ENCODE measurements at places on chromosomes 7 and 10.

DNA sequence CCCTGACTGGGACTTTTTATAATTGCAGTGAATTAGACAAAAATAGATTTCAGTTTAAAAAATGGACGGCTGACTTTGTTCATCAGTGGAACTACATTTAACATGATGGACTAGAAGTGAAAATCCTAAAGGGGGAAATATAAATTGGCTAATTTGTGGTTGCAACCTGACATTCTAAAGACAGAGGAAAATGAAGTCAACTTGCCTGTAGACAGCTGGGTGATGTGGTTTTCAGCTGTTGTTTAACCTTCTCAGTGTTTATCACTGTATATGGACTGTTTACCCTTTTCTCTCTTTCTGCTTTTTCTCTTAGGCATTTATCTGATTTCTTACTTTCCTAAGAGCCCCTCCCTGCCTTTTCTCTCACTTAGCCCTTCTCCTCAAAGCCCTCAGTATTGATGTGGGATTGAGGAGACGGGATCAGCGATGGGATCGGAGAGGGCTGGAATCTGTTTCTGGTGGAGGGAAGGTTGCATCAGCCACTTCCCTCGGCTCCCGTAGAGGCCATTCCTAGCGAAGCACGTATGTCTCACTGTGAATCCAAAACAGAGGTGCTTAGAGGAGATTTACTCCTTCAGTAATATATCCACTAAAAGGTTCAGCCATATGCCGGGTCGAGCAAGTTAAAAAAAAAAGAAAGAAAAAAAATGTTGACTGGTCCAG is 109.0 kb upstream of the KLF6 start:
- DNase-seq = no peak

GRCh38 chr7:100191775-100192174 is 14.1 kb downstream of the STAG3 start:
- DNase-seq = no peak

GRCh38 chr10:23186697-23187096 is 5.4 kb upstream of the PTF1A start:
- DNase-seq = no peak

DNA sequence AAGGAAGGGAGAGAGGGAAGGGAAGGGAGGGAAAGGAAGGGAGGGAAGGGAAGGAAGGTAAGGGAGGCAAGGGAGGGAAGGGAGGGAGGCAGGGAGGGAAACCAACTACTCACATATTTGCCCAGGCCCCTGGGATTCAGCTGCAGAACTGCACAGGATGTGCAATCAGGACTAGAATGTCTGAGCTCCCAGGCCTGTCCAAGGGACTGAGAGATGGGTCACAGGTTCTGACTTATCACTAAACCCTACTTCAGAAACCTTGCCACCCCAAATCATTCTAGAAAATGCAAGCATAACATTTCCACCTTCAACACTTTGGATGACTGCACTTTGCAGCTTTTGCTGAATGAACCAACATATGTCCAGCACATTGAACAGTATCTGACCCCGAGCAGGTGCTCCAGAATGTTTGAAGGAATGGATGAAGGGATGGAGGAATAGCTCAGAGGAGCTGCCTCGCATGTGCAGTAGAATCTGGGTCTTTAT is 245.3 kb downstream of the KCNMA1 start:
- DNase-seq = no peak

DNA sequence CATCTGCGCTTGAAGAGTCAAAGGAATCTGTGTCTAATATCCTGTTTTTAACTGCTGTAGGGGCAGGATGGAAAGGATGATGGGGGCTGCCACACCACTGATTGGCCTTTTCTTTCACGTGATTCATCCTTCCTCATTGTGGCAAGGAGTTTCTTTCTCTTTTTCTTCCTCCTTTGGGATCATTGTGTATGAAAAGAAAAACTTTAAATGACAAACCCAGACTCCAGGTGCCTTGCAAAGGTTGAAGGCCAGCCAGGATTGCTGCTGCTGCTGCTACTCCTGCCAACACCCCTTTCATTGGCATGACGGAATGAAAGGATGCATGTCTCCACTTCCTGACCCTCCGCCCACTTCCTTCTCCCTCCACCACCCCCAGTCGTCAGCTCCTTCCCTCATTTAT is 6.5 kb upstream of the OIT3 start:
- no peak for DNase-seq

- DNase-seq = peak; percentile 28
Measured at GRCh38 chr7:73387221-73387828, 46.3 kb upstream of the FZD9 start.

DNA sequence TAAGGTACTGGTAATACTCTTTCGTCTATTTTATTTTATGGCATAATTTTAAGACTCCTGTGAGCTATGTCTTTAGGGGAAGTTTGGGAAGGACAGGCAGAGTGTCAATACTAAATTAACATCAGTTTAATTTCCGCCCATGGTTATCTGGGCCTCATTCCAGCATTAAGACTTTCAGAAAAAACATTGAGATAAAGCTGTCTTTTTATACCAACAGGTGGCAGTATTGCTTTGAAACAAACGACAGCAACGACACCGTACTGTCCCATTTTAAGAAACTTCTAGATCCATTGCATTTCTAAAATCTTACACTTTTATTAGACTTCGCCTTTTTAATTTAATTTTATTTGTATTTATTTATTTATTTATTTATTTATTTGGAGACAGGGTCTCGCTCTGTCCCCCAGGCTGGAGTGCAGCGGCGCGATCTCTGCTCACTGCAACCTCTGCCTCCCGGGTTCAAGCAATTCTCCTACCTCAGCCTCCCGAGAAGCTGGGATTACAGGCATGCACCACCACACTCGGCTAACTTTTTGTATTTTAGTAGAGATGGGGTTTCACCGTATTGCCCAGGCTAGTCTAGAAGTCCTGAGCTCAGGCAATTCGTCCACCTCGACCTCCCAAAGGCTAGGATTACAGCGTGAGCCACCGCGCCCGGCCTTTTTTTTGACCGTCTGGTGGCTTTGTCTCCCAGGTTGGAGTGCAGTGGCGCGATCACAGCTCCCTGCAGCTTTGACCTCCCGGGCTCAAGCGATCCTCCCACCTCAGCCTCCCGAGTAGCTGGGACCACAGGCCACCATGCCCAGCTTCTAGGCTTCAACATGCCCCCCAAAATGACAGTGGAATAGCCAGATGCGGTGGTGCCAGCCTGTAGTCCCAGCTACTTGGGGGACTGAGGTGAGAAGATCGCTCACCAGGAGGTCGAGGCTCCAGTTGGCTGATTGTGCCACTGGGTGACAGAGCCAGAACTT is 78.7 kb upstream of the C1GALT1 start:
- DNase-seq = peak; percentile 64

DNA sequence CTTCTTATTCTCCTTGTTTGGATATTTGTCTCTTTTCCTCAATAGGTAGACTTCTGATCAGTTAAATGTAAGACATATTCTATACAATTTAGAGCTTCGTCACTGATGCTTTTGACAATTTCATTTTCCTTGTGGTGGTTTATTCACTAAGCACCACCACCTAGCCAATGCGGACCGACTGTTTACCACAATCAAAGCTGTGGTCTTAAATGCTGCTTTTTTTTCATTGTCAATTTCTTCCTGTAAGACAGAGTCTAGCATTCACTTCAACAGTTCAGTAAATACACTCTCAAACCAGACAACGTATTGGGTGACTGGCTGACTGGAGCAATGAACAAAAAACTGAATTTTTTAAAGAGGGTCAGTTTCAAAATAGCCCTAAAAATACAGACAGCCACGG is 239.0 kb downstream of the DNAJB6 start:
- DNase-seq = no peak

GRCh38 chr10:123795196-123795780 is 96.3 kb downstream of the CPXM2 start:
- no peak for DNase-seq

DNA sequence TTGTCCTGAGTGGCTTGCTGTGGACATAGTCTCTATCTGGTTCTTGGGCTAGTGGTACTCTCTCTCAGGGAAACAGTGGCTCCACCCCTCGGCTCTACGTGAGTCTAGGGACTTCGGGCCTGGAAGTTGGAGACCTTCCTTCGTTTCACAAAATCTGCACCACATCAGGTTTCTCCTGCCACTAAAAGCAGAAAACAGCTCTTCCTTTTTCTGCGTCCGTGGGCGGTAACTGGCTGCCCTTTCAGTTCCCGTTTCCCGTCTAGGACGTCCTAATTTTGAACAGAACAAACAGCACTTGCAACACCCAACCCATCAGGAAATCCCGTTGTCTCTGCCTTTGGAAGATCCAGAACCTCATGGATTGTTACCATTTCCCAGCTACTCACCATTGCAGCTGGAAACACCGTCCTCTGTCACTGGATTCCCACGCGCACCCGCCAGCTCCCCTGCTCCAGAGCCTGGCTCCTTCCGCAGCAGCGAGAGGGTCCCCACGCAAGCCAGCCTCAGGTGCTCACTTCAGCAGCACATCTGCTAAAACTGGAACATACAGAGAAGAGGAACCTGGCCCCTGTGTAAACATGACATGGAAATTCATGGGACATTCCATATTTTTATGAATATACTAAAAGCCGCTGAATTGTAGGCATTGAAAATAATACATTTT is 311.4 kb upstream of the AKR1E2 start:
- no peak for DNase-seq

GRCh38 chr10:129963641-129964501 is at the start of gene EBF3:
Gene EBF3, minus strand, starts transcription at chr10:129964274. Its CDS starts 506 bp downstream, at chr10:129963768.
- DNase-seq = peak; percentile 96

DNA sequence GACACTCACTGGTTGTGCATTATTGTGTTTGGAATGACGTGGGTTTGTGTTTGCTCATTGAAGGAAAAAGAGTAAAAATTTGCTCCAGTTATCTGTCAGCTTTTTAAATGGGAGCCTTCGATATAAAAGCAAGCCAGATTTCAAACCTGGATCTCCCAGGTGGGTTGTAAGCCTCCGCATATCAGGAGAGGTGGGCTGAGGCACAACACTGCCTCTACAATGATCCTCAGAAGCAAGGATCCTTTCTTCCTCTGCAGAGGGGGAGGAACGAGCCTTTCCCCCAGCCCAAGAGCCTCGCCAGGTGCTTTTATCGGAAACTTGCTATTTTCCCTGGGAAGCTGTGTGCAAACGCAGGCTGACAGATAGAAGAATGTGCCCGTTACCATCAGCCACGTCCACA is 331.0 kb upstream of the MGMT start:
- DNase-seq = no peak

DNA sequence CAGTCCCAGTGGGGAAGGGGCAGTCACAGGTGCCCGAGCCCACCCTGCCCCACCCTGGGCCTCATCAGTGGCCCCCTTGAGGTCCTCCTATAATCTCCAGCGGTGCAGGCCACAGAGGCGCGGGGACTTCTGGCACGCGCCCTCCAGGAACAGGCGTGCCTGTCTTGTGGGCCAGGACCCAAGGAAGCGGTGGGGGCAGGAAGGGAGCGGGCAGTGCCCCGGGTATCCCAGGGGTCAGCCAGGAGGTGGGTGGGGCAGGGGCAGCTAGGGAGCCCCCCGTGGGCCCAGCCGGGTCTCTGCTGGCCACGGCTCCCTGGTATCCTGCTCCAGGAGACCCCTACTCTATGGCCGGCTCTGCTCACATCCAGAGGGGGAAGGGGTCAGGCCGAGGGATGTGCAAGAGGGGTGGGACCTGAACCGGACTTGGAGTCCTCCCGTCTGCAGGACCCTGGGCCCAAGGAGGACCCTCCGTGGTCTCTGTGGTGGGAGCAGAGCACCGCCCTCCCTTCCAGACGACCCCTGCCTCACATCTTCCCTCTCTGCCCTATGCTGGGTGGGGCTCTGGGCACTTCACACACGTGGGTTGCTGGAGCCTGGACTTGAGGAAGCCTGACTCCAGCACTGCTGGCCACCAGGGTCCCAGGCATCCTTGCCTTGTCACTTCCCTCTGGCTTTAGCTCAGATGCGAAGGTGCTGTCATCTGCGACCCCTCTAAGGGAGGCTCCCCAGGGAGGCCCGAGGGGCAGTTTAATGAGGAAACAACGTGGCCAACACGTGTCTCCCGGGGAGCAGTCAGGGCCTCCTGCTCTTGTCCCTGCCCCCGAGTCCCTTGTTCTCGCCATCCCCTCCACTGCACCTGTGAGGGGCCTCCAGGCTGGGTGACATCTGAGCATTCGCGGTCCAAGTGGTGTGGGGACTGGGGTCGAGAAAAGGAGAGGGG is 18.3 kb upstream of the GRIFIN start:
- DNase-seq = peak; percentile 53

DNA sequence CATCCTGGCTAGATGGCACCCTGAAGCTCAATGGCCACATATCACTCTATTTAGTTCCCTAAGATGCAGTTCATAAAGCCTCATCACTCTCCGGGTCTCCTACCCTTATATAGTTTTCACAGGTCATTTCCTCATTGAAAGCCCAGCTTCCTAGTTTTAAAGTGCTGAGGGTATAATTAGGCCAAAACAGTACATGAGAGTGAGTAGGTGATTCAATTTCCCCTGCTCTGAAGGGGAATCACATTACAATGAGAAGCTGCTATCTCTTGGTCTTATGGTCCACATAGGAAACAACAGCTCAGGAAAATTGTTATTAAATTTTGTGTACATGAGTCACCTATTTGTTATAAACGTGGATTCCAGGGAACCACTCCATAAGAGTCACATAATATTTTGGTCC is 162.0 kb downstream of the SEMA3E start:
- no peak for DNase-seq

DNA sequence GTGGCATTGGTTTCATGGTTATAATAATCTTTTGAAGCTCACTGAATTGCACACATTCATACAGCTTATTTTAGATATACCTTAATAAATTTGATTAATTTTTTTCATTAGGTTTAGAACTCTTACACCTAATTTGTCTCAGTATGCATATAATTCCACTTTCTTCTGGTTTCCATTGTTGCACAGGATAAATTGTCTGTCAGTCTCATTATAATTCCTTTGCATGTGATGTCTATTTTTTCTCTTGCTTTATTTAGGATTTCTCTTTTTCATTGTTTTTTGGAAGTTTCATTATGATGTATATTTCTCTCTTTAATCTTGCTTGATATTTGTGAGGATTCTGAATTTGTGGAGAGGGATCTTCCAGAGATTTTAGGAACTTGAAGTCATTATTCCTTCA is 84.7 kb downstream of the ARL5B start:
- no peak for DNase-seq

GRCh38 chr10:124369066-124369465 is 49.7 kb downstream of the OAT start:
- no peak for DNase-seq

DNA sequence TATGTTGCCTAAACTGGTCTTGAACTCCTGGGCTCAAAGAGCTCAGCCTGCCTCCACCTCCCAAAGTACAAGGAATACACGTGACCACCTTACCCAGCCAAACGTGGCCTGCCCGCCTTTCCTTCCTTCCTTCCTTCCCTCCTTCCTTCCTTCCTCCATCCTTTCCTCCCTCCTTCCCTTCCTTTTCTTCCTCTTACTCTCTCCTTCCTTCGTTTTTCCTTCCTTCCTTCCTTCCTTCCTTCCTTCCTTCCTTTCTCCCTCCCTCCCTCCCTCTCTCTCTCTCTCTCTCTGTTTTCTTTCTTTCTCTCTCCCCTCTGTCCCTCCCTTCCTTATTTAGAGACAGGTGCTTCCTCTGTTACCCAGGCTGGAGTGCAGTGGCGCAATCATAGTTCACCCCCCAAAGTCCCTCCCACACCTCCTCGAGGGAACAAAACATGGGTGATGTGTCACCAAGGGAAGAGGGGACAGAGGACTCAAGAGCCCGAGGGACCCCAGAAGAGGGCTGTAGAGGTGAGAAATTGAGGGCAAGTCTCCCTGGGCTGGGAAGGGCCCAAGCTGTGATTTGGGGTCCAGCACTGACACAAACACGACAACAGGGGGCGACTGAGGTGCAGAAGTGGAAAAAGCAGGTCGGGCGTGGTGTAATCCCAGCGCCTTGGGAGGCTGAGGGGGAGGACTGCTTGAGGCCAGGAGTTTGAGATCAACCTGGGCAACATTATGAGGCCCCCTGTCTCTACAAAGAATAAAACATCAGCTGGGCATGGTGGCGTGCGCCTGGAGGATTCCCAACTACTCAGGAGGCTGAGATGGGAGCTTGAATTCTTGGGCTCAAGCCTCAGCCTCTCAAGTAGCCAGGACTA is 28.1 kb downstream of the EPHB4 start:
- DNase-seq = peak; percentile 77

Data from eye (tissue), 1 donor.